ENCODE measurements at places on chromosomes 1 and 21. TPM values are rescaled to one million over a fixed set of nuclear protein-coding genes. Genes with fewer than 3 reads are reported as not detected.

GRCh38 chr21:20207335-20207734 is 790.9 kb upstream of the NCAM2 start:
- no peak for DNase-seq

DNA sequence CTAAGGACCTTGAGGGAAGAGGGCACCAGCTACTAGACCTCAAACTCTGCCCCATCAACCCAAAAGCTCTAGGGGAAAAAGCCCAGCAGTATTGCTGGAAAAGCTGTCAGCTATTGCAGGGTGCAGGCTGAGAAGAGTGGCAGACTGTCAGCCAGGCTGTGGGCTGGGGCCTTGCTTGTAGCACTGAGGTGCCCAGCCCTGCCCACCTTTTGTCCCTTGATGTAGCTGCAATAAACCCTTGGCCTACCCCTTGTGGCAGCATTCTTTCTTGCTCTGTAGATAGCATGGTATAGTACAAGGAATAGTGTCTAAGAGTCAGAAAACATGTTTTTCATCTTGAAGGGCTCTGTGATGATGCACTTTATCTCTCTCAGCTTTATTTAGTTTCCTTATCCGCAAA is 39.4 kb downstream of the CDC14A start:
- no peak for DNase-seq

ADPRS gene
- 75.9 TPM for total RNA-seq

- DNase-seq, result no peak
These were observed 451.1 kb downstream of the LTN1 start for GRCh38 chr21:28541371-28542112.

DNA sequence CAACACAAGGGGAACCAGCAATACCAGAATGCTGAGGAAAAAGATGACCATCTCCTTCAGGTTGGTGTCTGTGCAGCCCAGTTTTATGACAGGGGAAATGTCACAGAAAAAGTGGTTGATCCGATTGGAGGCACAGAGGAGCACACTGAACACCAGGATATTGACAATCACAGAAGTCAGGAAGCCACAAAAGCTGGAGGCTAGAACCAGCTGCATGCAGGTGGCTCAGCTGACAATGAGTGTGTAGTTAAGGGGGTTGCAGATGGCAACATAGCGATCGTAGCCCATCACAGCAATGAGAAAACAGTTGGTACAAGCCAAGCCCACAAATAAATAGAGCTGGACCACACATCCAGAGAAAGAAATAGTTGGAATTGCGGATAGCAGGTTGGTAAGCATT is 16.3 kb upstream of the OR10K1 start:
- DNase-seq, result no peak
